ENCODE measurements at places on chromosomes 2 and 18. TPM values are rescaled to one million over a fixed set of nuclear protein-coding genes. Genes with fewer than 3 reads are reported as not detected.

The PIEZO2 gene
- 43.7 TPM for total RNA-seq

The IDH1 gene
- 87.7 TPM for total RNA-seq

The ABCG5 gene
- total RNA-seq, result not detected

The PROM2 gene
- 20.3 TPM for total RNA-seq

The FEV gene
- 0.29 TPM for total RNA-seq

The SERPINB10 gene
- not detected for total RNA-seq

The SPEG gene
- 95.4 TPM for total RNA-seq

The TFPI gene
- 89.7 TPM for total RNA-seq

The EFHD1 gene
- 5.4 TPM for total RNA-seq

The PSMG2 gene
- total RNA-seq, result 59.0 TPM

GRCh38 chr2:162731917-162732804 lies 106.4 kb downstream of the KCNH7 start:
- no peak overlapping the region for H3K27ac ChIP-seq
- no peaks in the 10 kb centered on the region for H3K27me3 ChIP-seq
- H3K4me1 ChIP-seq, result peaks cover 15% of the 10 kb centered on the region
- no peak for DNase-seq
- H3K36me3 ChIP-seq, result no peaks in the 10 kb centered on the region
- no peak overlapping the region for H3K4me3 ChIP-seq

DNA sequence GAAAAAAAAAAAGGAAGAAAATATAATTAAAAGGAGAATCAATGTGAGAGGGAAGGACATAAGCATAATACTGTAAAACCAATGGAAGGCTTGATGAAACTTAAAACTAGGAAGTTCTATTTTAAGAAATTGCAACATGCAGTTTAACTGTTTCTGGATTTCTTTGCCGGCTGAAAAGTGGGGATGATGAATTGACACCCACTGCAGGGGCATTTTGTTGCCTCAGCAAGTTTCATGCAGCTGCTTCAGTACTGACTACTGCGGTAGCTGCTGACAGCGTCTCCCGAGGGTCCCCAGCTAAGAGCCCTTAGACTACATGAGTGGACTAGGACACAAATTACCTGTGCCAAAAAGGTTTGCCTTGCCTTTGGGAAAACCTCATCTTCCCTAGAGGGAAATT lies 69.2 kb downstream of the B3GNT2 start:
- no peaks in the 10 kb centered on the region for H3K36me3 ChIP-seq
- H3K27ac ChIP-seq, result no peak overlapping the region
- H3K4me3 ChIP-seq, result no peak overlapping the region
- DNase-seq, result no peak
- no peaks in the 10 kb centered on the region for H3K27me3 ChIP-seq

DNA sequence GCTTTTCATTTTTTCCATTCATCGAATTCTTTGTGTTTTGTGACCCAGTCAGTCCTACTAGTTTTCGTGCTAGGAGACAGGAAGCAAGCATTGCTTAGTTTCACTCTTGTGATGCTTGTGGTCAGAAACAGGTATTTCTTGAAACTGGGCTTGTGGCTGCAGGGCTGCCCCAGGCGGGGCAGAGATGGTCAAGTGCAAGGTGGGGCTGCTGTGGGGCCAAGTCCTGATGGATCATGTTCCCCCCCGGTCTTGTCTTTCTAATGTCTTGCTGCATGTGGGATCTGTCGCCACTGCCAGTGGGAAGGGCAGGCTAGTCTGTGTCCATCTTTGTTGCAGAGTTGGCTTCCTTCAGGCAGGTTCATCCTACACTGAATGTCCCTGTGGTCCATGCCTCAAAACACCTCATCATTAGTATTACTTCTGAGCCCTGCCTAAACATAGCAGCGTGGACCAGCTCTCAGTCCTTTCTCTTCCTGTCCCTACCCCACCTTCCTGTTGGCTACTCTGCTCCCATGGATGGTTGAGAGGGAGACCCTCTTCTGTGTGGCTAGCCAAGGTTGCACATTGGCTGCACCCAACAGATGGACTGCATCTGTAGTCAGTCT lies 38.7 kb downstream of the INPP4A start:
- no peak for DNase-seq
- H3K36me3 ChIP-seq, result no peaks in the 10 kb centered on the region
- peaks cover 55% of the 10 kb centered on the region for H3K4me1 ChIP-seq
- H3K4me3 ChIP-seq, result no peak overlapping the region
- H3K27me3 ChIP-seq, result no peaks in the 10 kb centered on the region
- H3K27ac ChIP-seq, result no peak overlapping the region

- no peak for DNase-seq
- H3K4me1 ChIP-seq, result peaks cover 18% of the 10 kb centered on the region
- H3K27ac ChIP-seq, result no peak overlapping the region
- H3K27me3 ChIP-seq, result peaks cover 15% of the 10 kb centered on the region
Observed at GRCh38 chr2:383888-384287, 96.0 kb upstream of the ALKAL2 start.

- H3K4me3 ChIP-seq, result no peak overlapping the region
- peaks cover 32% of the 10 kb centered on the region for H3K36me3 ChIP-seq
- H3K27ac ChIP-seq, result no peak overlapping the region
- no peak for DNase-seq
Observed at GRCh38 chr2:191347881-191348280, 102.7 kb downstream of the MYO1B start.

DNA sequence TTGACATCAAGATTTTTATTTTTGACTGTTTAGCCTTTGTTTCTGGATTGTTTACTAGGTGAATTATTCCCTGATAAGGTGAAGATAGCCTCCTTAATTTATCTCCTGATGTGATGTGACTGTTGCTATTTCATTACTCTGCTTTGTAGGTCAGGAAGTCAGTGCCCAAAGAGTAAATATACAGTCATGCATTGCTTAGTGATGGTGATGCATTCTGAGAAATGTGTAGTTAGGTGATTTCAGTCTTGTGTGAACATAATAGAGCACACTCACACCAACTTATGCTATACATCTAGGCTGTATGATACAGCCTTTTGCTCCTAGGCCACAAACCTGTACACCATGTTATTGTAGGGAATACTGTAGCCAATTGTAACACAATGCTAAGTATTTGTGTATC lies 102.4 kb upstream of the THUMPD2 start:
- H3K4me1 ChIP-seq, result no peaks in the 10 kb centered on the region
- H3K4me3 ChIP-seq, result no peak overlapping the region
- H3K36me3 ChIP-seq, result no peaks in the 10 kb centered on the region
- no peak for DNase-seq

DNA sequence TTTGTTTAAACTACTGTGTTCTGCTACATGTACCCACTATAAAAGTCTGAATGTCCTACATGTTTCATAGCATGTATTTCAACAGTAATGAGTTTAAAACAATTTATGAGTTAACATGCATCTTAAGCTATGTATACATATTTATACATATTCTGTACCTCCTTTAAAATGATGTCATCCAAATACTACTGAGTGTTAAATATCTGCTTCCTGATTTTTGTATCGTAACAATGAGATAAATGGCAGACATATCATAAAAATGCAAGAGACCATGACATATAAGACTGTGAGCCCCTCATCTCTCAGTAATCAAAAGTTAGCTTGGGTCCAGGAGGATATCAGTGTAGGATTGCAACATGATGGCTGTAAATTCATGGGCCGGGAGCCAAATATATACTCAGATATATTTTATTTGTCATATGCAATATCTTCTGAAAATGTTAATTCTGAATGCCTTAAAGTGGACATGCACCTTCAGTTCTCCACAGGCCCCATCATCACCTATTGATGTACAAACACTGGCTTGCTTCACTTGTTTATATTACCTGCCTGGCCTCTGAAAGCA lies 3.6 kb downstream of the COL5A2 start:
- H3K36me3 ChIP-seq, result peaks cover 6% of the 10 kb centered on the region
- no peak for DNase-seq
- peaks cover 36% of the 10 kb centered on the region for H3K4me1 ChIP-seq
- no peaks in the 10 kb centered on the region for H3K27me3 ChIP-seq
- H3K27ac ChIP-seq, result peak overlapping the region; percentile 80

DNA sequence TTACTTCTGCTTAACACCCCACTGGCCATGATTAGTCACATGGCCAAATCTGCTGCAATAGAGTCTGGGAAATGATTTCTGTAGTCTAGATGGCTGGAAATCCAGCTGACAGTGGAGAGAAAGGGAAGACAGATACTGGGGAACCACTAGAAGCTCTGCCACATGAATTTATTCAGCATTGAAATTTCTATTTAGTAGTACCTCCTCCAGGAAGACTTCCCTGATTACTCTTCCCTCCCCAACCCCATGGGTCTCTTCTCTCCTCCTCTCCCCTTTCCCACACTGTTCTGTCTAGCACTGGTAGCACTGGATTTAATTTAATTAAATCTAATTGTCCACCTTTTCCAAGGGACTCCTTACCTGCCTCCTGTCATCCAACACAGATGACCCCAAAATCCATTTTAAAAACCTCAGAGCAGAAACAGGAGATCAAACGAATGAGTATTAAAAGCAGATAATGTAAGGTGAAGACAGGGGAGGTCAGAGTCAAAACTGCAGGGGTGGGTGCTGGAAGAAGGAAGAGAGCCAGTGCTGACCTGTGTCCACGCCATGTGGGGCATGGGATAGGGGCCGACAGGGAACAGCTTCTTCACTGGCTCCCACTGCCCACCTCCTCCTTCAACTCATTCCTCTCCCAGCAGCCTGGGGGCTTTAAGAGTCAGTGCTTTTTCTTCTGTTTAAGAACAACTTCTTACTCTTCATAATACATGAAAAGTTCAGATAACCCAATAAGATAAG lies 169.2 kb upstream of the HS6ST1 start:
- no peak overlapping the region for H3K4me3 ChIP-seq
- peak; percentile 38 for DNase-seq
- peaks cover 63% of the 10 kb centered on the region for H3K4me1 ChIP-seq
- no peaks in the 10 kb centered on the region for H3K36me3 ChIP-seq
- peak overlapping the region; percentile 94 for H3K27ac ChIP-seq

GRCh38 chr2:227464851-227465250 lies 7.1 kb upstream of the AGFG1 start:
- H3K27me3 ChIP-seq, result no peaks in the 10 kb centered on the region
- H3K27ac ChIP-seq, result no peak overlapping the region
- DNase-seq, result no peak
- peaks cover 14% of the 10 kb centered on the region for H3K4me1 ChIP-seq
- no peak overlapping the region for H3K4me3 ChIP-seq

DNA sequence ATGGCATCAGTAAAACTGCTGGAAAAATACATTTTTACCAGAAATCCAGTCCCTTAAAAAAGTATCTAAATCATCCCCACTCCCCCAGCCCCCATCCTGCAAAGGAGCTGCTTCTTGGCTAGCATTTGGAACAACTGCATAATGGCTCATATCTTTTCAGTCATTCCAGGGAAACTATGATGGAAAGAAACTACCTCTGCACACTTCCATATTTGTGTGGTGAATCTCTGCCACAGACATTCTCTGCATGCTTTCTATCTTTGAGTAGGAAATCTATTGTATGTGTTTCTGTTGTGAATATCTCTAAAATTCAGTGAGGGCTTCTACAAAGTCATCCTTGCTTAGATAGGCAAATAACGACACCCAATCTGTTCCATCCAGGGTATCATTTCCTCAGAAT lies 632.3 kb downstream of the LRP1B start:
- no peak for DNase-seq
- H3K27me3 ChIP-seq, result no peaks in the 10 kb centered on the region
- H3K4me1 ChIP-seq, result peaks cover 4% of the 10 kb centered on the region

- H3K27me3 ChIP-seq, result no peaks in the 10 kb centered on the region
- H3K4me3 ChIP-seq, result no peak overlapping the region
- H3K36me3 ChIP-seq, result no peaks in the 10 kb centered on the region
- DNase-seq, result no peak
- H3K4me1 ChIP-seq, result peaks cover 36% of the 10 kb centered on the region
- H3K27ac ChIP-seq, result no peak overlapping the region
Observed at GRCh38 chr2:205352094-205352493, 330.2 kb upstream of the NRP2 start.

DNA sequence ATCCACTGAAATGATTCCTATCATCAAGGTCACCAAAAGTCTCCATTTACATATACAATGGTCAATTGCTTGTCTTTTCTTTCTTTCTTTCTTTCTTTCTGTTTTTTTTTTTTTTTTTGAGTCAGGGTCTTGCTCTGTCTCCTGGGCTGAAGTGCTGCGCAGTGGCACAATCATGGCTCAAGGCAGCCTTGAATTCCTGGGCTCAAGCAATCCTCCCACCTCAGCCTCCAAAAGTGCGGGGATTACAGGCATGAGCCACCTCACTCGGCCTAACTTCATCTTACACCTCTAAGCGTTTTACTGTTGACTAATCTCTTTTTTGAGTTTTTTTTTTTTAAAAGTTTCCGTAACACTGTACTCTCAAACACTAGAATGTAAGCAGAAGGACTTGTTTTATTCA lies 867 bp downstream of the SF3B6 start:
- H3K27ac ChIP-seq, result peak overlapping the region; percentile 99
- peaks cover 21% of the 10 kb centered on the region for H3K4me1 ChIP-seq
- no peak for DNase-seq
- no peaks in the 10 kb centered on the region for H3K27me3 ChIP-seq
- H3K4me3 ChIP-seq, result peak overlapping the region; percentile 96

GRCh38 chr2:223165423-223166214 lies 113.6 kb downstream of the KCNE4 start:
- no peak overlapping the region for H3K4me3 ChIP-seq
- peaks cover 3% of the 10 kb centered on the region for H3K4me1 ChIP-seq
- no peak overlapping the region for H3K27ac ChIP-seq
- H3K36me3 ChIP-seq, result peaks cover 2% of the 10 kb centered on the region

- no peak overlapping the region for H3K27ac ChIP-seq
- no peaks in the 10 kb centered on the region for H3K4me1 ChIP-seq
- no peak overlapping the region for H3K4me3 ChIP-seq
Observed at GRCh38 chr2:239965318-239965717, 59.8 kb downstream of the NDUFA10 start.

DNA sequence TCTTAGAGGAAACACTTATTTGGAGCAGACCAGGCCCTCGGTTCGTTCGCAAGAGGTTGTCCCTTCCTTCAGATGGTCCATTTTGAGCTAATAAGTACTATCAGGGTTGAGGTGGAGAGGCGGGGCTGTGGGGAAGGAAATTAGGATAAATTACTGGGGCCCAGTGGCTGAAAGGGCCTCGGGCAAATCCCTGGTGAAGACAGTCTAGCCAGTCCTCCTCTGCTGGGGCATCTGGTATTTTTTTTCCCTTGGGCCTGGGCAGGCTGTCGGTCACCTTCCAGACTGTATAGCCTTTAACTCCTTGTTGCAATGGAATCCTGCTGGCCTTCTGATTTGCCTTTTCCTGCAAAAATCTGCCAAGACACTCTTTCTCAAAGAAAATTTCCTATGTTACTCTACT lies 1.7 kb upstream of the MYO3B start:
- no peaks in the 10 kb centered on the region for H3K36me3 ChIP-seq
- no peaks in the 10 kb centered on the region for H3K27me3 ChIP-seq
- DNase-seq, result no peak
- peaks cover 52% of the 10 kb centered on the region for H3K4me1 ChIP-seq
- H3K27ac ChIP-seq, result peak overlapping the region; percentile 72

Measured in mesothelial cell of epicardium (in vitro differentiated cells).